Fibroblast of gingiva (primary cell): ENCODE measurements at places on chromosomes 1 and 21.

DNA sequence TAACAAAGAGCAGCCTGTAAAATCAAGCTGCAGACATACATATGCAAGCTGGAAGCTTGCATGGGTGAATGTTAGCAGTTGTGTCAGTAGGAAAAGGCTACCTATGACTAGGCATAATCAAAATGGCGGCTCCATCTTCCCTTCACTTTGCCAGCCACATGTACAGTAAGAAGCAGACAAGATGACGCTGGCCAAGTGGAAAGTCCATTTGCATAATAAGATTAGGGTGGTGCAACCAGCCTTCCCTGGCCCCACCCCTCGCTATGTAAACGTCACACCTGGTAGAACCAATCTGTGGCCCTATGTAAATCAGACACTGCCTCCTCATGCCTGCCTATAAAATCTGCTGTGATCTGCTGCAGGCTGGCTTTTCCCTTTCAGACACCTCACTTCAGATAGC, 171.9 kb upstream of the USP25 start:
- no peak for DNase-seq

GRCh38 chr21:33931799-33932390, 16.3 kb upstream of the ATP5PO start:
- DNase-seq, result no peak

GRCh38 chr1:1215080-1215676, 1.2 kb upstream of the TNFRSF4 start:
- no peak for DNase-seq

DNA sequence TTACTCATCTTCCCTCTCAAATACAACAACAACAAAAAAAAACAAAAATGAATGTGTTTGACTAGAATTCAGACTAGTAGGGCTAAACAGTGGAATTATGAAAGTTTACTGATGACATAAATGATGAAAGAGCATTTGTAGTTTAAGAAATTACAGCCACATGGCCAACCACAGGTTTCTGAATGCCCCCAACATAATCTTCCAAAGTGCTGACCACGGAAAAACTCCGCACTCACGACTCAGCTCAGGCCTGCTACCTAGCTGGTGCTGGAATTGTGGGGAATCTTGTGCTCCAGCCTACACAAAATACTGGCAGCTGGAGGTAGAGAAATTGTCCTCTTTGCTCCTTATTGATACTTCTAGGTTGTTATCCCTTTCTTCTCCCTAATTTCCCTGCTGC, 23.6 kb upstream of the TBX15 start:
- no peak for DNase-seq

- no peak for DNase-seq
Measured at GRCh38 chr1:63891060-63891690, 117.4 kb downstream of the ROR1 start.

GRCh38 chr1:65762081-65762862, 30.4 kb upstream of the PDE4B start:
- DNase-seq, result peak; percentile 53

DNA sequence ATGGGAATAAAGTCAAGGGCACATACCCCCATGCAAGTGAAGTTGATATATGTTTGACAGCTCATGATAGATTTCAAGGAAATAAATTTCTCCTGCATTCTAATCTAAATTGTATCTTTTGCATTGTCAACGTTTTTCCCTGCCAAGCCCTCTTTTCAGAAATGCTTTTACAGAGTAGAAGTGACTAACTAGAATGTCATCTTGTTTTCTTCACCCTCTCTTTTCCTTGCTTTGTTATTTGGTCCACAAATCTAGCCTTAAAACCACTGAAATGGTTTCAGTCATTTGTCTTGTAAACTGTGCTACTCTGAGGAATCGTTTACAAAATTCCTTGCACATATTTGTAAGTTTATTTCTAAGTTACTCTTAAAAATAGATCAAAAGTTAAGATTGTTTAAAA, 600.8 kb upstream of the CXADR start:
- DNase-seq, result peak; percentile 33

GRCh38 chr21:43591571-43591970, 67.7 kb downstream of the HSF2BP start:
- peak; percentile 75 for DNase-seq

DNA sequence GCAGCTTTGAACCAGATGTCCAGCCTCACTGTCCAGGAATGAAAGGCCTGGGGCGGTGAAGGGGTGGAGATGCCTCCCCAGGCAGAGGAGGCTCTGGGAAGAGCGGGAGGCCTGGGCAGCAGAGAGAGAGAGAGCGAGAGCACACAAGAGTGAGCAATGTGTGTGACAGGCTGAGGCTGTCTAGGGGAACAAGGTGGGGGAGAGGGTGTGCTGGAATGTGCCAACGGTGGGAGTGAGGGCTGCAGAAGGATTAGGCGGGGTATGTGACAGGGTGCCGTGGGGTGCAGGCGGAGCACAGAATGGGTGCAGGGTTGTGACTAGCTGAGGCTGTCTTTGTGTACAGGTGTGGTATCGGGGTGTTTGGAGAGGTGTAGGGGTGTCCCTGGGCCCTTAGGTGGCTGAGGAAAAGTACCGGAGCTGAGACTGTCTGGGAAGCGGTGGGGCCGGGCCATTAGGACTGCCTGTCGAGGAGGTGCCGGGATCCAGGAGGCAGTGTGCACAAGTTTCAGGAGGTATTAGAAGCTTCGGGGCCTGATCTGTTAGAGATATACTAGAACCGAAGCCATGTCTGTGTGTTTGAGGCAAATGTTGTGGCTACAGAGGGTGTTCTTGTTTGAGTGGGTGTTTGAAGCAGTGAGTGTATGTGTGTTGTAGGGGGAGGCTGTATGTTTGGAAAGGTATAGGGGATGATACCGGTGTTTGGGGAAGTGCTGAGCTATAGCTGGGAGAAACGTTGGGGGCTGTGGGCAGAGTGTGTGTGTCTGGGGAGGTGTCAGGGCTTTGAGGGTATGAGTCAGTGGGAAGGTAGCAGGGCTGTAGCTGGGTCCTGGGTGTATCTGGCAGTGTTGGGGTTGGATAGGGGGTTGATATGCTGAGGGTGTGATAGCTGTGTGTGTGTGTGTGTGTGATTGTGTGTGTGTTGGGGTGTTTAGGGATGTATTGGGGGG, 9.1 kb downstream of the AHDC1 start:
- no peak for DNase-seq

GRCh38 chr1:117795190-117795589, 134.2 kb downstream of the GDAP2 start:
- DNase-seq, result peak; percentile 82

DNA sequence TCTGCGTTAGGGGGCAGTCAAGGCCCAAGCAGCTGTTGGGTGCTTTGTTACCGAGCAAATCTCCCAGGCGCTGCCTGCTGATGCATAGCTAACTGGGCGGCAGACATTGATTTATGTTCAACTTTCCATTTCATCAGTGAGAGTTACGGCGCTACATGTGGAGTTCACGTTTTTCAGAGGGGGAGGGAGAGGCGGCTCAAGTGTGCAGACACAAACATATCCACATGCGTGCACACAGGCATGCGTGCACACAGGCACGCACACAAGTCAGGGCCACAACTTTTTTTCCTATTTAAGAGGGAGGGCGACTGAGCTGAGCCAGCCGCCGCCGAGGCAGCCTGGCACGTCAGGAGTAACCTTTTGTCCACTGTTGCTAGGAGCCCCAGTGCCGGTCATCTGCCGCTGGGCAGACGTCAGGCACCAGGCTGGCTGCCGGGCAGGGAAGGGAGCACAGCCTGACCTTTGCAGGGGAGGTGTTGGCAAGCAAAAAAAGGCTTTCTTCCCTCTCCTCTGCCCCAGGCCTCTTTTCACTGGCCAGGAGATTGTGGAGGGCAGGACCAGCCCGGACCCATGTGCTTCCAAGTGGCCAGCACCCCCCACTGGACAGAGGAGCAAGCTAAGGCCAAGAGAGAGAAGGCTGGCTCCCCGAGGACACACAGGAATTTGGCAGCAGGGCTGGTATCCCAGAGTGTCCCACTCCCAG, 73.3 kb downstream of the MRPL37 start:
- peak; percentile 94 for DNase-seq

- DNase-seq, result no peak
Measured at GRCh38 chr1:107138767-107139445, 1.9 kb upstream of the NTNG1 start.

DNA sequence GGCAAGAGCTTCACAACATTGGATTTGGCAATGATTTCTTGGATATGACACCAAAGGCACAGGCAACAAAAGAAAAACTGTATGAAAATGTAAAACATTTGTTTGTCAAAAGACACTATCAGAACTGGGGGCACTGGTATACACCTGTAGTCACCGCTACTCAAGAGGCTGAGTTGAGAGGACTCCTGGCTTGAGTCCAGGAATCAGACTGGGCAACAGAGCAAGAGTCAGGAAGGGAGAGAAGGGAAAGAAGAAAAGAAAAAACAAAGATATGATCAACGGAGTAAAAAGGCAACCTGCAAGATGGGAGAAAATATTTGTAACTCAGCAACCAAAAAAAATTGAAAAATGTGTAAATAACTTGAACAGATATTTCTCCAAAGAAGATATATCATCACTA, 6.0 kb upstream of the TUT4 start:
- DNase-seq, result no peak

DNA sequence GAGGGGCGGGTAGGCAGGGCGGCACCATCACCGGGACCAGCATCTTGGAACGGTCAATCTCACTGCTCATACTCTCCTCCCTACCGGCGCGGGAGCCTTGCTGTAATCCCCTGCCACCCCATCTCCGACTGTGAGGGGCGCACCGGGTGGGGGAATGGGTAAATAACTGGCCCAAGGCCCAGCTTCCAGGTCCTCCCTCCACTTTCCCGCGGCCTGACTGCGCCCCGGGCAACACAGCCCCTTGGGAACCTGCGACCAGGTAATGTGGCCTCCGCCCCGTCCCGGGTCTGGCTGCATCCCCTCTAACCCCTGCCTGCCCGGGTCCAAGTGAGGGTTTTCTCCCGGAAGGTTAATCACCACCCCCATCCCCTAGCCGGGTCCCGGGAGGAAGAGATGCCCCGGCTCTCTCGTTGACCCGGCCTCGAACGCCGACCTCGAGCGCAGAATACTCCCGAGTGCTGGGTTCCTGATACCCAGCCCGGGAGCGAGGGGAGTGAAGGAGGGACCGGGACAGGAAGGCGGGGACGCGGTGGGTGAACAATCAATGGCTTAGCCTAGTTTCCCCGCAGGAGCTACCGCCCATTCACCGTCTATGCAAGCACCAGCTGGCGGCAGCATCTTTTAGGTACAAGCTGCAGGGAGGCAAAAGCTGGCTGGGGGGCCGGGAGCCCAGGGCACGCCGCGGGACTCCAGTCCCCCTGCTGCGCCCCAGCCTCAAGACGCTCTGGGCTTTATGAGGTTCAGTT, 5.9 kb upstream of the LHX9 start:
- no peak for DNase-seq

- DNase-seq, result no peak
Measured at GRCh38 chr1:198099755-198100154, 57.0 kb upstream of the NEK7 start.

DNA sequence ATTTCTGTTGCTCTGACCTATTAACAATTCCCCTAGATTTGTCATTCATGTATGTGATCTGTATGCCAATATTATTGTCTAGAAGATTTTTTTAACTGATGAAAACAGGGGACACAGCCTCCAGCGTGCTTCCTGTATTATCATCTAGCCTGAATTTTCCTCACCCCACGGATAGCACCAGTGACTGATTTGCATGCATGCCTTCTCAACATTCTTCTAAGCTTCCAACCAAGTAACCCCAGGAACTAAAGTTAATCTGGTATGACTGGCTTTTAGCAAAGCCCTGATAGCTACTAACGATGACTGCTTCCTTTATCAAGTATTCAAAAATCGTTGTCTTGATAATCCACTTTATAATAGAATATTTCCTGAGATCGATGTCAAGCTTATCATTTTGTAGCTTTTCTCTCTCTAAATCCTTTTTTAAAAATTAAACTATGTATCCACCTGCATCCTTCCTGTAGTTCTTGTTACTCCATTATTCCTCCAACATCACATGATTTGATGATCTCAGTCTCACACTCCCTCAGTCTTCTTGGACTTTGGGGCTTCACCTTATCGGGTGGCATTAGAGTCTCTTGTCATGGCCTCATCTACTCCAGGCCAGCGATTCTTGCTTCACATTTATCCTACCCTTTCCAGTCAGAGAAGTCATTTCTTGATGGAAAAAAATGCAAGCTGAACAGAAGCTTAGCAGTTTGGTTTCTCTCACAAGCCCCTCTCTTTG, 19.0 kb downstream of the BCAR3 start:
- peak; percentile 38 for DNase-seq

- DNase-seq, result peak; percentile 61
Measured at GRCh38 chr1:39110882-39111281, 84.7 kb downstream of the NDUFS5 start.

- DNase-seq, result no peak
Measured at GRCh38 chr1:87864676-87865075, 536.0 kb downstream of the LMO4 start.

DNA sequence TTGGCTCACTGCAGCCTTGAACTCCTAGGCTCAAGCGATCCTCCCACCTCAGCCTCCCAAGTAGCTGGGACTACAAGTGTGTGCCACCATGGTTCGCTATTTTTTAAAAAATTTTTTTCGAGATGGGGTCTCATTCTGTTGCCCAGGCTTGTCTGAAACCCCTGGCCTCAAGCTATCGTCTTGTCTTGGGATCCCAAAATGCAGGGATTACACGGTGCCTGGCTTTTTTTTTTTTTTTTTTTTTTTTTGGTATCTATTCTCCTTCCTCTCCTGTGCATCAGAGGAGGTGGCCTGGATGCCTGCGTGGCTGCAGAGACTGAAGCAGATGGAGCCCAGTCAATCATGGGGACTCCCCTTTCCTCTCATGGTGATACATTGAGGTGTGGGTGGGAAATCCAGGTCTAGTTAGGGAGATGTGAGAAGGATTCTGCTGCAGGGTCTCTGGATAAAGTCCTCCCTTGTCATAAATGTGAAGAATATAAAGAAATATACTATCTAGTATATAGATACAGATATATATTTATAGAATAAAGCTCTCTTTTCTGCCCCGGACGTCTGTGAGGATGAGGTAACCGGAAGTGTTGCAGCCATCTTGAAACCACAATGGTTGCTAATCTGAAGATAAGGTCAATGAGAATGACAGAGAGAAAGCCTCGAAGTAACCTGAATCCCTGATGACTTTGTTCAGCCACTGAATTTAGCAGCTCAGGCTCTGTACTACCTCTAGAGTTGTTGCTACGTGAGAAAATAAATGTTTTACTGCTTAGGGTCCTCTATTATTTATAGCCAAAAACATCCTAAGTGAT, 19.5 kb upstream of the RGSL1 start:
- no peak for DNase-seq

- peak; percentile 54 for DNase-seq
Measured at GRCh38 chr1:112533029-112533428, 24.3 kb downstream of the WNT2B start.

DNA sequence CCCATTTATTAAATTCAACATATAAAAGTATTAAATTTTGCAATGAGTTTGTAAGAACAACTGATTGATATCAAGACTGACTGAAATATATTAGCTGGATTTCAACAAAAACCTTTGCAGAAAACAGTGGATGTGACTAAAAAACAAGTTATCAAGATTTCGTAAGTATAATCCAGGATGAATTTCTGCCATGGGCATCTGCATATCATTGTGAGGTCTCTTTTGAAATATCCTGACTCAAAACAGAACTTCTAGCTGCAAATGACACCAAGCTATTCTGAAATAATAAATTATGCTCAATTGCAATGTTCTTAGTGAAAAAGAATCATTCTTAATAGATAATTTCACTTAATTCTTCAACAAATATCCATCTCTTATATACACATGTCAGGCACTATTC, 52.6 kb downstream of the CD34 start:
- DNase-seq, result peak; percentile 76

GRCh38 chr1:233261695-233262094, 33.8 kb downstream of the PCNX2 start:
- DNase-seq, result no peak
